Esophagus muscularis mucosa (tissue), 4 donors: ENCODE measurements at places on chromosomes 2 and 18. TPM values are rescaled to one million over a fixed set of nuclear protein-coding genes. Genes with fewer than 3 reads are reported as not detected.

TRIM43 gene
- not detected for total RNA-seq

TTR gene
- not detected for total RNA-seq

MOGAT1 gene
- not detected for total RNA-seq

- no peaks in the 10 kb centered on the region for H3K36me3 ChIP-seq
- H3K27ac ChIP-seq, result no peak overlapping the region
- no peaks in the 10 kb centered on the region for H3K4me1 ChIP-seq
- H3K4me3 ChIP-seq, result no peak overlapping the region
- peaks cover 12% of the 10 kb centered on the region for H3K27me3 ChIP-seq
Observed at GRCh38 chr2:2698182-2699120, 367.4 kb upstream of the MYT1L start.

- H3K27me3 ChIP-seq, result no peaks in the 10 kb centered on the region
- H3K27ac ChIP-seq, result no peak overlapping the region
- no peaks in the 10 kb centered on the region for H3K36me3 ChIP-seq
- H3K4me3 ChIP-seq, result no peak overlapping the region
- no peak for DNase-seq
Observed at GRCh38 chr18:12844391-12844790, 39.6 kb downstream of the PTPN2 start.

DNA sequence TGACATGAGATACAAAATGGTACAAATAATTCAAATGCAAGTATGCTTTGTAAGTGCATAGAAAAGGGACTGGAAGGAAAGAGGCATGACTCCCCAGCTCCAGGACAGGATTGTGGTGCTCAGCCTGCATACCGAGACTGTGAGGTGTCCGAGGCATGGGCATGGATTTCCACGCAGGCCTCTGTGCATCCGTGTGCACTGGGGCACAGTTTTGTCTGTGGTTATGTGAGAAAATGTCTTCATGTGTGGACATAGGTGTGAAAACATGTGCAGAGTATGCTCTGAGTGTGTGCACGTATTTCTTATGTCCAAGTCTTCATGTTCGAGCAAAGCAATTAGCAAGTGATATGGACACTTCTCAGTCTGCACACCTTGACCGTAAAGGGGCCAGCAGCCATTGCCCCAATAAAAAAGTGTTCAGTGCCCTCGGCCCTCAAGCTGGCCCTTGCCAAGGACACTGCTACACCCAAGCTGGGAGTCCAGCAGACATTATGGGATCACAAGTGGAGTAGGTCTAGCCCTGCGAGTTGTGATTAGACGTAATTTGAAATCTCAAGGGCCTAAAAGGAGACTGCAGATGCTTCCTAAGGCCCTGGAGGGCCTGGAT, 120.7 kb downstream of the CYP26B1 start:
- no peaks in the 10 kb centered on the region for H3K4me1 ChIP-seq
- H3K4me3 ChIP-seq, result no peak overlapping the region
- no peaks in the 10 kb centered on the region for H3K27me3 ChIP-seq
- H3K36me3 ChIP-seq, result no peaks in the 10 kb centered on the region
- no peak overlapping the region for H3K27ac ChIP-seq
- DNase-seq, result peak; percentile 80

DNA sequence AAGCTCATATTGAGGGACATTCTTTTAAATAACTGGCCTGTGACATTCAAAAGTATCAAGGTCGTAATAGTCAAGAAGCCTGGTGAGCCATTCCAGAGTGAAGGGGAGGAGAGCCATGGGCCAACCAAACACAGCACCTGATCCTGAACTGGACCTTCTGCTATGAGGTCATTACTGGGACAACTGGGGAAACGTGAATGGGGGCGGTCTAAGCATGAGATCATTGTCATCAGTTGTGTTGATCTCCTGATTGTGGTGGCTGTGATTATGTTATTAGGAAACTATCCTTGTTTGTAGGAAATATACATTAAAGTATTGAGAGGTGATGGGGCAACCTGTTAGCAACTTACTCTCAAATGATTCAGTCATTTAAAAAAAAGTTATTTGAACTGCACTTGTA, 79.3 kb downstream of the FBXO15 start:
- no peaks in the 10 kb centered on the region for H3K36me3 ChIP-seq
- H3K4me1 ChIP-seq, result no peaks in the 10 kb centered on the region
- no peak for DNase-seq
- no peak overlapping the region for H3K27ac ChIP-seq
- H3K4me3 ChIP-seq, result no peak overlapping the region

GRCh38 chr2:240511351-240512108, 46.3 kb downstream of the ANKMY1 start:
- H3K27ac ChIP-seq, result no peak overlapping the region
- H3K4me1 ChIP-seq, result no peaks in the 10 kb centered on the region
- H3K27me3 ChIP-seq, result no peaks in the 10 kb centered on the region
- no peak overlapping the region for H3K4me3 ChIP-seq
